GM19239 (cell line): ENCODE measurements at places on chromosomes 5 and 9.

GRCh38 chr5:139385061-139386049, 2.3 kb upstream of the SLC23A1 start:
- no peak for DNase-seq

- DNase-seq: no peak
Observed at GRCh38 chr9:13388157-13388556, 108.7 kb upstream of the MPDZ start.

DNA sequence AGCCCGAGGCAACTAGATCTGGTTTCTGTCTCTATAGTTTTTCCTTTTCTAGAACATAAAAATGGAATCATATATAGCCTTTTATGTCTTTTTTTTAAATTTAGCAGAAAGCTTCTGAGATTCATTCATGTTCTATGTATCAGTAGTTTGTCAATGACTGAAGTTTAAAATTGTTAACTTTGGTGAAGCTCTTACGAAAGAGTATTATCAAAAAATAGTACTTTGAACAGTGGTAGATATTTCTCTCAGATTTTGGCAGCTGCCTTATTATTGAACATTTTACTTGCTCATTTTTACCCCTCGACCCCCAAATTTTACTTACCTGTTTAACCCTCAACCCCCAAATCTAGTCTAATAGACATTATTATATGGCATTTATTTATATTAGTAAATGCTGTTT, 10.2 kb downstream of the NIPBL start:
- no peak for DNase-seq

DNA sequence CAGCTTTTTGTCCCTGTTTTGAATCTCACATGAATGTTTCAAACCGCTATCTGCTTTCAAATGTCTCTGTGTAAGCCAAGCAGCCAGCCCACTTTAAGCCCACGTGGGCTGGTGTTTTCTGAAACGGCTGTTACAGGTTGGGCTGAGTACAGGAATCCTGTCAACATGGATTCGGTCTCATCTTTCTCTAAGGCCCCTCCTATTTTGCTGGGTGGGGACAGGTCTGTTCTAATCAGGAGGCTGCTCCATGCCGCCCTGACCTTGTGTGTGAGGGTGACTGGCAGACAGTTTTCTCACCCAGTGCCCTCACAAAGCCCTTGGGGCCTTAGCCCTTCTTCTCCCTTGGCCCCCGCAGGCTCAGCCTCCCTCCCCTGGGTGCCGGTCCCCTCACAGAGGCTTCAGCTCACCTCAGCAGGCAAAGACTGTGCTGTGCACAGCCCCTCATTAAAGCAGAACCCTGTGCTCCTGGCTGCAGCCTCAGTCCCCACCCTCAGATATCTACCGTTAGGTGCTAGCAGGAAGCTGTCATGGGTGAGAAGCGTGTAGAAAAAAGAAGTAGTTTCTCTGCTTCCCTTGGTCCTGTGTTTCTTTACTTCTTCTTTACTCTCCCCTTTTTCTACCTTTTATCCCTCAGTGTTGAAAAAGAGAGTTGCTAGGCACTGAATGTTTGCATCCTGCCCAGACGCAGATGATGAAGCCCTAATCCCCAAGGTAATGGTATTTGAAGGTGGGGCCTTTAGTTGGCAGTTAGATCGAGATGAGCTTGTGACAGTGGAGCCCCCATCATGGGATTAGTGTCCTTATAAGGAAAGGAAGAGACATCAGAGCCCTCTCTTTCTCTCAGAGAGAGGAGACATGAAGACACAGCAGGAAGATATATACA, 205.7 kb downstream of the ADAMTS12 start:
- DNase-seq: no peak

- no peak for DNase-seq
Observed at GRCh38 chr9:98429613-98430012, 174.2 kb upstream of the TBC1D2 start.
